ENCODE measurements at places on chromosomes 1 and 21.

DNA sequence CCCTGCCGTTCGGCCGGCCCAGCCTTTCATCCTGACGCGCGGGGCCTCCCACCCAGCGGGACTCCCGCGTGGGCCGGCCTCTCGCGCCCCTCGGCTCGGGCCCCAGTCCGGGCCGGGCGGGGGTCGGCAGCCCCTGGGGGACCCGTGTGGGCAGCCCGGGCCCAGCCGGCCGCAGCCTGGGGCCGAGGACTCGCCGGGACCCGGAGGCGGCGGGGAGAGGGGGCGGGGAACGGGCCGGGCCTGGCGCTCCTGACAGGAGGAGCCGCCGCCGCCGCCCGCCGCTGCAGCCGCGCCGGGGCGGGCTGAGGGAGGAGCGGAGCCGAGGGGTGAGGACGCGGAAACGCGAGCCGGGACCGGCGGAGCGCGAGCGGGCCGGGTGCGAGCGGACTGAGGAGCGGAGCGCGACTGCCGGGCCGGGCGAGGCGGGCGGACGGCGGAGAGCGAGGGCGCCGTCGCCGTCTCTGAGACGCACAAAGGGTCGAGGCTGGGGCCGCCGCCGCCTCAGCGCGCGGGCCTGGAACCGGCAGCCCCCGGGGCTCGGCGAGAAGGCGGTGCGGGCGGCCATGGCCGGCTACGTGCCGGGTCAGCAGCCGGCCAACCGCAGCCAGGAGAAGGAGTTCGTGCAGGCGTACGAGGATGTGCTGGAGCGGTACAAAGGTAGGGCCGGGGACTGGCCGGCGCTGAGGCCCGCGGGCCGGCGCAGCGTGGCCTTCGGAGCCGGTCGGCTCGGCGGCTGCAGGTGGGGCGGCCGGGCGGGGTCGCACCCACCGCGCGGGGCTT is 79.1 kb downstream of the NDUFS5 start:
- peak; percentile 82 for DNase-seq

DNA sequence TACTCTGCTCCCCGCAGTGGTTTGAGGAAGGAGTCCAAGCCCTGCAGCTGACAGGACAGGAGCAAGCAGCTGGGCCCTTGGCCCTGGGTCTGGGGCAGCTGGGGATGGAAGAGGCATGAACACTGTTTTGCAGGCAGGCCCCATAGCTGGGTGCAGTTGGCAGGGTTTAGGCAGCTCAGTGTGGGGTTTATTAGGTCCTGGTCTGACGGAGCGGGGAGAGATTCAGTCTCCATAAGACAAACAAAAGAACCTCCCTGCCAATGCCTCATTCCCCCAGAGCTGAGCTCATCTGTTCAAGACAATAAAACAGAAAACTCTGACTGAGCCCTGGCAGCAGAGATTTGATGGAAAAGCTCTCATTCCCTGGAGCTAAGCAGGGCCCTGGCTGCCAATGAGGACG is 37.3 kb downstream of the OLFML2B start:
- DNase-seq = no peak

- no peak for DNase-seq
Measured at GRCh38 chr1:208358651-208359050, 114.5 kb upstream of the PLXNA2 start.

DNA sequence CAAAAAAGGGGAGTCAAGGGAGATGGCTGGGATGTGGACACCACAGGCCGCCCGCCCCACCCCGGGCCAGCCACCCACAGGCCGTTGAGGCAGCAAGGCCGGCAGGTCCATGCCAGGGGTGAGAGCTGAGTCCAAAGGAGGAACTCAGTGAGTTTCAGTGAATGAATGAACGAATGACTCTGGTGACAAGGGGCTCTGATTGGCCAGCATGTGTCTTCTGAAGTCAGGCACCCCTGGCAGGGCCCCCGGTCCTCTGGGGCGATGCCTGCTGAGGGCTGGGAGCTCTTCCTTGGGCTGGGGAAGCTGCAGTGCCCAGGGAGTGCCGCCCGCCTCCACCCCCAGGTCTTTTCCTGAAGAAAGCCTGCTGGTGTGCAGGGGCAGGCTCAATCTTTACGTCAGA is 236.1 kb upstream of the VAMP3 start:
- DNase-seq = no peak

DNA sequence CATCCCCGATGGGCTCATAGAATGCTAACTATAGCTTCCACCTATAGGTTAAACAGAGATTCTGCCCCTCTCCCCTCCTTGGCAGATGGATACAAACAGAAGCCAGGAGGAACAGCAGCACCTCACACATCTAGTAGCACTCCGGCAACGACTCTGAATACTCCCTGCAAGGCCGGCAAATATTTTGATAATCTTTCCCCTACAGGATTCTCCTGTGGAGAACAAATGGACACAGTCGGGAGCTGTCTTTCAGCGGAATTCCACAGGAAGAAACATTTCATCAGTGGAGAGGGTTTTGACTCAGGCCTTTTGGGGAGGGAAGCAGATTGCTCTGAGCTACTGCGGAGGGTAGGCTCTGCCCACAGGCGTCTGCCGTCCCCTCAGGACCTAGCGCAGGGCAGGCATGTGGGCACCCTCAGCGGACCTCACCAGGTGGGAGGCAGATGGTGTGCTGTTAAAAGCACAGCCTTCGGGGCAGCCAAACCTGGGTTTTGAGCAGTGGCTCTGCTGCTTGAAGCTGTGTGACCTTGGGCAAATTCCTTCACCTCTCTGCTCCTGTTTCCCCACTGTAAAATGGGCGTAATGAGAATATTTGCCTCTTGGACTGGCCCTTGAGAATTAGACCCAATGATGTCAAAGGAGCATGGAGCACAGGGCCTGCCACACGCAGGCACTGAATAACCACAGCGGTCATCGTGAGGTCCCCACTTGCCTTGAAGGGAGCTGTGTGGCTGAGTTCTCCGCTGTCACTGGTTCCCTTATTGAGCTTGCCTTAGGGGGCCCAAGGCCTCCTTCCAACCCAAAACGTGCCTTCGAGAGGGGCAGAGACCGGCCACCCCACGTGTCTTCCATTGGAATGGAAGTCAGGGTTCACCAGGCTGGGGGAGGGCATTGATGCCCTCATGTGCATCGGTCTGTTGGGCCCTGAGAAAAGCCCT is 19.2 kb upstream of the BCAR3 start:
- DNase-seq = no peak

GRCh38 chr1:172874950-172875349 is 175.8 kb downstream of the TNFSF18 start:
- DNase-seq = no peak

- no peak for DNase-seq
Measured at GRCh38 chr1:25020173-25020845, 90.2 kb upstream of the RUNX3 start.

Measured in NCI-H774 (cell line).